ENCODE measurements at places on chromosomes 7 and 10. TPM values are rescaled to one million over a fixed set of nuclear protein-coding genes. Genes with fewer than 3 reads are reported as not detected.

GRCh38 chr7:64880322-64881297, 22.5 kb upstream of the ZNF273 start:
- H3K36me3 ChIP-seq: no peaks in the 10 kb centered on the region
- H3K4me1 ChIP-seq: no peaks in the 10 kb centered on the region
- H3K27ac ChIP-seq: no peak overlapping the region
- DNase-seq: peak; percentile 28

FOXK1 gene
- 17.4 TPM for total RNA-seq

DNA sequence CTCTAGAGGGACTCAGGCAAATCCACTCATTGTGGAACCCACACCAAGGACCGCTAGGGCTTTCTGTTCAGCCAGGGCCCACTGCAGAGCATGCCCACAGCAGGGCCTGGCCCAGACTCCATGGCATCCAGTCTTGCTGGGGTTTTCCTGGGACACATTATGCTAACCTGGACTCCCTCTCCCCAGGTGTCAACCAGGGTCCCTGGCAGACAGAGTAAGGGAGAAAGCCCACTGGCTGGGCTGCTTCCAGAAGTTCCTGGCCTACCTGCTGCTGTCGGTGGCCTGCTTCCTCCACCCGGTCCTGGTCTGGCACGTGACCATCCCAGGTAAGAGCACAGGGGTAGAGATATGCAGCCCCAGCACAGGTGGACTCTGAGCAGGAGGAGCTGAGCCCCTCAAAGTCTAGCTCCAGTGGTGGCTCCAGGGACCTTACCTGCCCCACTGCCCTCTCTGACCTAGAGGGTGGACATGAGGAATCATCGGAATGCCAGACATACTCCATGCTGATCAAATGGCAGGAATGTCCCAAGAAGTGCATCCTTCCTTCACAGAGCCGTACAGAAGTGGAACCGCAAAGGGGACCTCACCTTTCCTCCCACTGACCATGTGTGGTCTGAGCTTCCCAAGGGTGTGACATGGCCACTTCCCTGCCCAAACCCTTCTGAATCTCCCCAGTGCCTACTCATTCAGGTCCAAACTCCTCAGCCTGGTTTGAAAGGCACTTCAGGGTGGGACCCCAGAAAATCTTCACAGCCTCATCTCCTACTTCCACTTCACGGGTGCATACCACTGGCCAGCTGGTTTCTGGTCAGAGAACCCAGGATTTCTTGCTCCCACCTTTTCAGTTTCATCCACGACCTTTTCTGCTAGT, 22.5 kb downstream of the TMEM72 start:
- no peaks in the 10 kb centered on the region for H3K27me3 ChIP-seq
- no peak overlapping the region for H3K27ac ChIP-seq
- DNase-seq: peak; percentile 36
- no peak overlapping the region for H3K4me3 ChIP-seq
- no peaks in the 10 kb centered on the region for H3K36me3 ChIP-seq

CTTNBP2 gene
- total RNA-seq: not detected

SH2B2 gene
- total RNA-seq: 83.1 TPM

DNA sequence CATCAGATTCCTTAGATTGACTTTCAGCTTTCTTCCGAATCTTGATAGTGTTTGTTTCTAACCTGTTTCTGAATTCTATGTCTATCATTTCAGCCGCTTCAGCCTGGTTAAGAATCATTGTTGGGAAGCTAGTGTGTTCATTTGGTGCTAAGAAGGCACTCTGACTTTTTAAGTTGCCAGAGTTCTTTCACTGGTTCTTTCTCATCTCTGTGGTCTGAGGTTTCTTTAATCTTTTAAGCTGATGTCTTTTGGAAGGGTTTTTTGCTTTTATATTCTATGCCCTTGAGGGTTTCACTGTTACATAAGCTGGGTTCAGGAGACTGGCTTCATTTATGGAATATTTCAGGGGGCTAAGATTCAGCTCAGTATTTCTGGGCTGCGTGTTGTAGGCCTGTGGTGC, 104.5 kb upstream of the PRSS58 start:
- H3K27ac ChIP-seq: no peak overlapping the region
- H3K27me3 ChIP-seq: peaks cover 5% of the 10 kb centered on the region
- H3K4me3 ChIP-seq: no peak overlapping the region
- H3K4me1 ChIP-seq: no peaks in the 10 kb centered on the region

ENKUR gene
- not detected for total RNA-seq

DNA sequence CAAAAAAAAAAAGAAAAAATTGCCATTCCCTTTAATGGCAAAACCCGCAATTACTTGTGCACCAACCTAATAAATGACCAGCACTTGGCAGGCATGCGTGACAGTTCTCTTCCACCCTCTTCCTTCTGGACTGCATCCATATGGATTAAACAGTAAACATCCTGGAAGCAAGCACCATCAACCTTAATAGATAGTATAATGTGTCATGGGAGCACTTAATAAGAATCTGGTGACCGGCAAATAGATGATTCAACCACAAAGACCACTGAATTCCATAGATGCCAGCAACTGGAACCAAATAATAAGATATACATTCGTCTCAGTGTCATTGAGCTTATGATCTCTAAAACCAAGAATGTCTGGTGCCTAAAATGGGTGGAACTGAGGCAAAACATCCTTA, 610.2 kb downstream of the CALN1 start:
- H3K27ac ChIP-seq: no peak overlapping the region
- no peak overlapping the region for H3K4me3 ChIP-seq
- no peaks in the 10 kb centered on the region for H3K36me3 ChIP-seq
- H3K27me3 ChIP-seq: no peaks in the 10 kb centered on the region
- H3K4me1 ChIP-seq: no peaks in the 10 kb centered on the region
